Foreskin melanocyte (primary cell): ENCODE measurements at places on chromosomes 5 and 9.

DNA sequence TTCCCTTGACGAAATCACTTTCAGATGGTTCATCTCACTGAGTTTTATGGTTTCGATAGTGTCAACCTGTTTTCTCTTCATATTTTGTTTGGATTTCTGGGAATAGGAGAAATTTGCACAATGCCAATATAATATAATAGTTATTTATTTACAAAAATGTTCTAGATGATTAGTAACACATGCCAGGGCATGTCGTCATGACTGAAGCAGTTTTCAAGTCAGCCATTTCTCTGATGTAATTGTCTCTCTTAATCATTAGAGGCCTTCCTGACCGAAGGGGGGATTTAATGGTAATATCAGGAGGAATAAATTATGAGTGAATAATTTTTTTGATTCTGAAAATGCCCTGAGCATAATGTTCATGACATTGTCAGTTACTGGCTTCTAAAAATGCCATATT lies 246.5 kb upstream of the ATP10B start:
- DNase-seq, result no peak

GRCh38 chr5:69050214-69050613 lies 43.6 kb upstream of the SLC30A5 start:
- no peak for DNase-seq

GRCh38 chr5:148309746-148310145 lies 2.5 kb upstream of the SPINK7 start:
- DNase-seq, result no peak

DNA sequence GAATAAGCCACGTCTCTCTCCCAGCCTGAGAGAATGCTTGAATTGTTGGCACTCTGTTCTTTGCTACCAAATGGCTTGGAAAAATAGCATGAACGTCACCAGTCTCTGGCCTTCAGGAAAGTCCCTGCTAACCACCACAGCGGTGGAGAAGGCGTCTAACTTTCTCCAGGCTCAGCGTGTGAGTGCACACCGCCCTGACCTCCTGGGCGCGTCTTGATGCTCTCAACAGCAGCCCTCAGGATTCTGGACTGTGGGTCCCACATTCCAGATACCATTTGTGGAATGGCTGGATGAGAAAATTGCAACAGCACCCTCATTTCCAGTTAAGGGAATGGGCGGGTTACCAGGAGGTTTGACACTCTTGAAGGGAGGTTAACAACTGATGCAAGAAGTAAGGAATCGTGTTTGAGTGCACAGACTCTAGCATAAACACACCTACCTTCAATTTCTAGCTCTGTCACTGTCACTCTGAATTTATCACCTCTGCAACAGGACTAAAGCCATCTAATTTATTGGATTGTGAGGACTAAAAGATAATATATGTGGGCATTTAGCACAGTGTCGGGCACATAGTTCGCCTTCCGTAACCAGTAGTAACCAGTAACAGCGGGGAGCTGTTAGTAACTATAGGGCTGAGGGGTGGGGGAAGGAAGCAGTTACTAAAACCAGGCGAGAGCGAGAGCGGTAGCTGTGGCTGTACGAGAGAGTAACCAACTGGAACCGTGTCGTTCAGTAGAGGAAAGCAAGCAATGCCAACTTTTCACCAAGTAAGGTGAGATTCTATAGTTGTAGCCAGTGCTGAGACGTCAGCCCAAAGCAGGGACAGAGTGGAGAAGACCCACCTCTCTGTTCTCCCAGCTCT lies 807 bp upstream of the PLGRKT start:
- no peak for DNase-seq

GRCh38 chr9:115022760-115023434 lies 92.5 kb upstream of the TNFSF8 start:
- DNase-seq, result no peak

DNA sequence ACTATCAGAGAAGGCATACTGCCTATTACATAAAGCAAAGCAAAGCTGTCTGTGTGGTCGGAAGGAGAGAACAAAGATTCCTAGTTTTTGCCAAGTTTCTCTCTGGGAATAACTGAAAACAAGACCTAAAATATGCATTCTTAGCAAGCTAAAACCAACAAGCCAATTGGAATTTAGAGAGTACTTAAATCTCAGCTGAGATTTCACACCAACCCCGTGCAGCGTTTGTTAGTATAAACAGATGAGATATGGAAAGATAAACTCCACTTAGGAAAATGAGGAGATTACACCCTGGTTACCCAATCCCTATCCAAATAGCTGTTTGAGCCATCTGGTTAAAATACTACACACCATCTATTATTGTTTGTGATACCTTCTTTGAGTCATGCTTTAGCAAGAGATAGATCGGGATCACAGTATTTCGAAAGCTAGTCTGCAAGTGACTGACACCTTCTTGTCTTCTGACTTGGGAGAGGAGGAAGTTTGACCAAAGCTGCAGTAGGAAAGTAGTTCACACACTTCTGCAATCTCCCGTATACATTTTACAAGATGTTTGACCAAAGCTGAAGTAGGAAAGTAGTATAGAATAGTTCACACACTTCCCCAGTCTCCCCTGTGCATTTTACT lies 18.2 kb downstream of the FAF2 start:
- DNase-seq, result no peak

DNA sequence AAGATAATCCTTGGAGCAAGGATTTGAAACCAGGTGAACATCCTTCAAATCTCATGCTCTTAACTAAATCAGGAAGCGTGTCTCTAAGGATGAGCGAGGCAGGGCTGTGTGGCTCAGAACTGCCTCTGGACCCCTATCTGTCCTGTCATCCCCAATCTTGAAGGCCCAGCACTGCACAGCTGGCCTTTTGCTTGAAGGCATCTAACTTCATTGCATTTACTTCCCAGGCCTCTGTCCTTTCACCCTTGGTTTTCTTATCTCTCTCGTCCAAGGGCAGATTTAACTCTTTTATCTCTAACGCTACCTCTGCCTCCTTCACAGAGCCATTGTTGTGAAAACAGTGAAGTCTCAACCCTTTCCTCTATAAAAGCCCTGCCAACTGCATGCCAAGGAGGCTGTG lies 83.8 kb downstream of the UGCG start:
- no peak for DNase-seq

DNA sequence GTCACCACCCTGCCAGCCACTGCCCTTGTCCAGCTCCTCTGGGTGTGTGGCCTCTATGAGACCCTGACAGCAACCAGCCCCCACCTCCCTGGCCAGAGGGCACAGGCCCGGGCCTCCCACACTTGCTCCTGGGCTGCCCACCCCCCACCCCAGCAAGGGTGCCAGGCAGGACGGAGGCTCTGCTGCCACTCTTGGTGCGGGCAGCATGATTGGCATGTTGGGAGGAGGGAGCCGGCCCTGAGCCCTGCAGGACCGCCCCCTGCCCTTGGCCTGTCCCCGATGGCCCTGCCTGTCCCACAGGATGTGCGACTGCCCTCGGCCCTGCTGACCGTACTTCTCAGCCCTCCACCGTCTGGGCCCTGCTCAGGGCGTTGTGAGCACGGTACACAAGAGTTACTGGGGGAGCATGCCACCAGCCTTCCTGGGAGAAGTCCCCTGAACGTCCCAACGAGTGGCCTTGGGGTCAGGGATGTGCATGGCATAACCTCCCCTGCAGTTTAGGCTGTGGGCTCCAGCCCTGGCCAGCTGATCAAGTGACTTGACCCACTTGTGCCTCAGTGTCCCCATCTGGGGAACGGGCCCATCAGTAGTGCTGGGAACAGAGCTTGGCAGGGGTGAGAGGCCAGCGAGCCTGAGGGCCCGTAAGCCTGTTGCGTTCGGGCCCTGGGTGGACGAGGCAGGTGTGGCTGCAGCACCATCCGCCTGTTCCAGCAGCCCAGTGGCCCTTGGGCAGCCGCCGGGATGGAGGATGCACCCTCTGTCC lies 16.0 kb downstream of the GPSM1 start:
- no peak for DNase-seq

DNA sequence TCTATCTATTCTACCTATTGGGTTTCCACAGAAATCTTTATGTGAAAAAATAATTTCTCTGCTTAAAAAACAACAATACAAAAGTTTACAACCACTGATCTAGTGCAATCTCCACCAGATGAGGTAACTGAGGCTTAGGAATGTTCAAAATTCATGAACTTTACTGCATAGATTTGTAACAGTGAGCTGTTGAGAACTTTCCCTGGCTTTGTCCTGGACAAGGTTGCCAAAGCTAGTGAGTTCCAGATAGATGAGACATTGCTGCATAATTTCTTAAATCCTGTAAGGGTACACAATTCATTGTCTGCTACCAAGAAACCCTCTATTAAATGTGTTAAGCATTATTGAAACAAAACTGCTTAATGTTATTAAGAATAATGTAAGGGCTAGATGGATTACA lies 102.7 kb downstream of the OSMR start:
- DNase-seq, result no peak

DNA sequence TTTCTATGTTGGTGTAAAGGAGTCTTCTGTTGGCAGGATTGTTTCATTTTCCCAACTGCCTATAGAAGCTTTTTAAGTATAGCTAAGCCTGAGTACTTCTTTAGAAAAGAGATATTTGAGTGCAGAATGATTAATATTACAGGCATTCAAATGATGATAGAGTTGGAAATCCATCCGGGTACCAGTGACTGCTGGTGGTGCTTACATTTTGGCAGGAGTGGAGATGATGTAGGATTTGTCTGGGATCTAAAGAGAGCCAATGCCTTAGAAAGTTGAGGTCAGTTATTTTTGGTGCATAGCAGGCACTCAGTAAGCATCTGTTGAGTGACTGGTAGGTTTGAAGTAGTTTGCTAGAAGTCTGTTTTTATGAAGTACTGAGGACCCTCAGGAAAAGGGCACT lies 433.5 kb downstream of the DMAC1 start:
- DNase-seq, result no peak

GRCh38 chr5:465591-466403 lies 22.8 kb downstream of the EXOC3 start:
- DNase-seq, result no peak

- DNase-seq, result no peak
Measured at GRCh38 chr5:119439140-119439631, 13.1 kb upstream of the HSD17B4 start.

- no peak for DNase-seq
Measured at GRCh38 chr5:176410486-176411180, 5.7 kb downstream of the CLTB start.

DNA sequence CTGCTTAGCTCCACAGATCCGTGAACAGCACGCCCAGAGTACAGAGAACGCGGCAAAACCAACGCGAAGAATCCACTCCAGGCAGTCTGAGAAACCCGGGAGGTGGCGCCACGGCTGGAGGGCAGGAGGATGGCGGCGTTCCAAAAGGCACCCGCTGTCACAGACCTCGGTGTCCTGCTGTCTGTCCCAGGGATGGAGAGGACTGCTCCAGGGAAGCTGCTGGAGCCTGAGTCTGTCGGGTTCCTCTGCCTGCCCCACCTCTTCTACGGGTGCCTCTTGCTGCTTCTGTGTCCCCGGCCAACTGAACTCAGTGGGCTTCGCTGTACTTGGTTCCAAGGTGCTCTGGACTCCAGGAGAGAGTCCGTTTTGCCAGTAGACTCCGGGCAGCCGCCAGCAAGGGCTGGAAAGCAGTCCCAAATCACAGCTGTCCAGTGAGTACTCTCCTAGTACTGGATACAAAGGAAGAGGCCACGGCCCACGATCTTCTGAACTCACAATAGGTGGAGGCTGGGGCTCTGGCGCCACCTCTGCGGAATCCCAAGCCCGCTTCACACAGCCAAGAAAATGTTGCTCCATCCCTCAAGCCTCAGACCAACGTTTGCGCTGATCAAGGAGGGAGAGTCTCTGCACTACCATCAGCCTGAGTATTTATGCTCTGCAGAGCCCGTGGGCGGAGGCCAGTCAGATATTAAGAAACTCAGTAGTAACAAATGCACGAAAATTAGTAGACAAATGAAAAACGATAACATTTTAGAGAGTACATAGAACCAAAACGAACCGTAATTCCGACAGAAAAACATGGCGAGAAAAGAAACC lies 440 bp downstream of the ANXA2R start:
- peak; percentile 45 for DNase-seq

GRCh38 chr9:93588641-93589609 lies 12.5 kb downstream of the PHF2 start:
- no peak for DNase-seq

GRCh38 chr9:89601856-89602562 lies 2.8 kb upstream of the GADD45G start:
- no peak for DNase-seq

- DNase-seq, result no peak
Measured at GRCh38 chr5:150301170-150301505, 1.6 kb downstream of the ARSI start.

GRCh38 chr9:33170464-33171415 lies 3.6 kb upstream of the B4GALT1 start:
- no peak for DNase-seq

- DNase-seq, result no peak
Measured at GRCh38 chr5:110031402-110032140, 341.8 kb downstream of the MAN2A1 start.

DNA sequence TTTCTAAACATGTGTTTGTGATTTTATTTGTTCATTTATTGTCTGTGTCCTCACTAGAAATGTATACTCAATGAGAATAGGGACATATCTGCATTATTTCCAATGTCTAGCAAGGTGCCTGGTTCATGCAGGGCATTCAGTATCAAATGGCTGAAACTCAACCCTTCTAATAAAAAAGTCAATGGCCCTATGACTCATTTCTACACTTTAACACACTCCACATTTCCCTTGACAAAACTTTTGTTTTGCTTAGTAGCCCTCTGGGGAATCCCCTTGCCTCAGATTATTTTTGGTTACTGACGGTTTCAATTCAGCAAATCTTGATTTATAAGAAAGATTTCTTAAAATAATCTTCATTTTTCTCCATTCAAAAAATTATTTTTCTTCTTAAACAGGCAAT lies 206.0 kb upstream of the DMRTA1 start:
- DNase-seq, result no peak

- DNase-seq, result no peak
Measured at GRCh38 chr9:99718631-99719030, 103.1 kb upstream of the NR4A3 start.

DNA sequence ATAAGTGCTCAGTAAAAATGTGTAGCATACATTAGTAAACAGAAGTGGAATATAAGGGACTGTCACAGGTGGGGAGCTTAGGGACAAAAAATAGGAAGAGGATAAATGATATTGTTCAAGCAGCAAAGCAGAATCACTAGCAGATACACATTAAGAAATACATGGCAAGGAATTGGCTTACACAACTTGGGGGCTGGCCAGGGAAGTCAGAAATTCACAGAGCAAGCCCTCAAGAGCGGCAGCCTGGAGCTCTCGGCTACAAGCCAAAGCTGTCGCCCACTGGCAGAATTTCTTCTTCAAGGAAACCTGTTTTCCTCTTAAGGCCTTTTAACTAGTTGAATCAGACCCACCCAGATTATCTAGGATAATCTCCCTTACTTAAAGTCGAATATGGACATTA lies 73.0 kb upstream of the SMIM23 start:
- no peak for DNase-seq
